IPS-NIHi11 (cell line): ENCODE measurements at places on chromosomes 12 and 14.

GRCh38 chr14:75591987-75592575 is 13.7 kb downstream of the FLVCR2 start:
- no peak for DNase-seq

GRCh38 chr12:102896067-102896466 is 21.0 kb downstream of the PAH start:
- peak; percentile 20 for DNase-seq

DNA sequence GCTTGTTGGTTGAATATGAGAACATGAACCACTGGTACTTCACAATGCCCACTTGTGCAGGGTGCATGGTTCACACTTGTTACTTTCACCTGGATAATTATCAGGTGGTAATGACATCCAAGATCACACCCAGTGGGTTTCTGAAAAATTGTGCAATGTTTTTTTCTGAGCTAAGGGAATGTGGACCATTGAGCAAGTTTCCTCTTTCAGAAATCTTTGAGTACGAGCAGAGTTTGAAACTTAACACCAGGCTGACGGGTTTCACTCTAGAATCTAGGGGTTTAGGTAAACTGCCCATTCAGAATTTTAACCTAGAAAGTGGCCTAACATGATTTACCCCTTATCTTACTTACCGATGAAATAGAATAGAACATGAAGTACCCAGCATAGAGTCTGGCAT is 389.6 kb downstream of the PAWR start:
- no peak for DNase-seq

DNA sequence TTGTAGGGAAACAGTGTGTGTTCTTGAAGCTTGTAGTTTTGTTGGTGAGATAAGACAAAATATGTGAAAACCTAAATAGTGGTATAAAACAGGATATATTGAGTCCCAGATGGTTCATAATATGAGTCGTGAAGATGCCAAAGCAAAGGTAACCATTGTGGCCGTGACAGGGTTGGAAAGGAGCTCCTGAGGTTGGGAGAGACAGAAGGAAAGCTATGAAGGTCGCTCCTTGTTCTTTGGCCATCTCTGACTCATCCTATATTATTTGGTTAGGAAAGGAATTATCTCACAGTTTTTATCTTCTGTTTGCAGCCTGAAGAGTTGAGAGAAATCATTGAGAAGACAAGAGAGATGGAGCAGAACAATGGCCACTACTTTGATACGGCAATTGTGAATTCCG is 27.1 kb downstream of the ATP6V1D start:
- DNase-seq, result no peak

DNA sequence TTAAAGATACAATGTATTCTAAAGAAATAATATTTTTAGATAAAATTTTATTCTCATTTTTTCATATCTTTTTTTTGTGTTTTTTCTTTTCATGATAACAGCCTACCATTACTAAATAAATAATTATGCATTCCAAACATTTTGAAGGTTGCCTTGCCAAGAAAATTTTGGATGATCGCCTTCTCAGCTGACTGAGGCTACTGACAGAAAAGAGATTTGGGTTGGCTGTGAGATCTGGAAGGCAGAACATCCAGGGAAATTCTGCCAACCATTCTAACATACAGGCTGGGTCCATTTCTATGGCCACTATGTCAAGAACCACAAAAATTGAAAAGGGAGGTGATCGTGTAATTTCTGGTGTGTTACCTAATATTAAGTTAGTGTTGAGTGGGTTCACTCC is 48.1 kb downstream of the GALNT8 start:
- no peak for DNase-seq

DNA sequence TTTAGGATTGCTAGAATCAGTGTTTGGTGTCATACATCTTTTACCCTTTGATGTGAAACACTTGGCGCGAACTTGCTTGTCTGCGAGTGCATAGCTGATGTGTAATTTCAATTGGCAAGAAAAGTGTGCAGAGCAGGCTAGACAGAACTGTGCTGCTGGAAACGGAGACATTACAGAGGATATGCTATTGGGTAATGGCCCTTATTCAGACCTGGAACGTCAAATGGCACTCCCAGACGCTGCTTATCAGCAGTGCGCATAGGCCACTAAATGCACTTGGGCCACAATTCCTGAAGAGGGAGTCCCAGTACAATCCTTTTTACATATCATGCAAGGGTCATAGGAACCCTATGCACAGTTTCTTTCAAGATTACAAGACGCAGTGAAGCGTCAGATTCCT is 15.7 kb upstream of the SLC10A1 start:
- no peak for DNase-seq

DNA sequence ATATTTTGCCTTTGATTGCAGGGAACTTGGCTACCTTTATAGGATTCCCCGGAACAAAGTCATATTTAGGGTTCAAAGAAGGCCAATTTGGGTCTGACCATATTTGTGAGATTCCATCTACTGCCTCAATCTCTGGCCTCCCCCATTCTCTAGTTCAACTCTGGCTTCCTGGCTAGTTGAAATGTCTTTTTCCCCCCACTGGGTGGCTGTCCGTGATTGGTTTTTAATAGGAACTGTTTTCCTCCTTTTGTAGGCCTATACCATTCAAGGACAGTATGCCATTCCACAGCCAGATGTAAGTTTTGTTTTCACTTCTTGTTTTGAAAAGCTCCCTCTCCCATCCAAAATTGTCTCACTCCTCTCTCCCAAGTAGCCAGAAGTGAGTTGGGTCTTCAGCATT is 13.8 kb downstream of the PCBP2 start:
- no peak for DNase-seq

- no peak for DNase-seq
Measured at GRCh38 chr12:123067654-123068053, 83.2 kb downstream of the PITPNM2 start.

DNA sequence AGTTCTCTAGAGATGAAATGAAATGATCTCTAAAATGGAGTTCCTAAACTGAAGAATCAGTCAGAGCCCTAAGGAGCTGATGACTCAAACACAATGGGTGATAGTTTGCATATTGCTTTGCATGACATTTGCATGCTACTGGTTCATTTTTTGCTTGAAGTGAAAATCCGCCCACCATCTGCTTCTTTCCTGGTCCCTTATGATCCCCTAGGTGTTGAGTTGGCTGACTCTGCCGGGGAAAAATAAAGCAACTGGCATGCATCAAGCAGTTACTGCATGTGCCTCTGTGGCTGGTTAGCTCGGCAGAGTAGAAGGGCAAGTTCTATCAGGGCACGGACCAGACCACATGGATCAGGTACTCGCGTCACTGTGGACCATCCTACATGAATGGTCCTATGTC is 151.1 kb downstream of the PPM1H start:
- no peak for DNase-seq

DNA sequence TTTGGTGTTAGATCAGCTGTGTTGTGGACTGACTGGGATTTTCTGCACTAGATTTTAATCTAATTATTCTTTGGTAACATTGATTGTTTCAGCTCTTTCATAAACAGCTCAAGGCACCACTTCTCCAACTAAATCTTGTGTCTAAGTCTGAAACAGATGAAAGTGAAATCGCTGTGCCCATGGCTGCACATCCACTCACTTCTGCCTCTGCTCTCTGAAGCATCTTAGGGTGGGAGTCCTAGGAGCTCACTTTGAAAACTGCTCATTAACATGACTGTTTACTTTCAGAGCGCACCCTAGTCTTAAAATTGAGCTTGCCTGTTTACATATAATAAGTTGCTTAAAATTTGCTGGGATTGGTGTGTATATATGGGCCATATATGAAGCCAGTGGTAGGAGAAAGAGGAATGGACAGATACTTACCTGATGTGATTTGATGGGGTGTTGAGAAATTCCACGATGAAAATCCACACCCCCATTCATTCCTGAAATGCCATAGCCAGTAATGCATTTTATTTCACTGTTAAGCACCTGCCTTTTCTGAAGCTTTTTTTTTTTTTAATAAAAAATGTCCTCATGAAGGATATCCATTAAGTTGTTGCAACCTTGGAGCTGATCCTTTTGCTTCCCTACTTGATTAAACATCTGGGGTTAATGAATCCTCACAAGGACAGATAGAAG is 52.8 kb downstream of the PPFIBP1 start:
- DNase-seq, result no peak

DNA sequence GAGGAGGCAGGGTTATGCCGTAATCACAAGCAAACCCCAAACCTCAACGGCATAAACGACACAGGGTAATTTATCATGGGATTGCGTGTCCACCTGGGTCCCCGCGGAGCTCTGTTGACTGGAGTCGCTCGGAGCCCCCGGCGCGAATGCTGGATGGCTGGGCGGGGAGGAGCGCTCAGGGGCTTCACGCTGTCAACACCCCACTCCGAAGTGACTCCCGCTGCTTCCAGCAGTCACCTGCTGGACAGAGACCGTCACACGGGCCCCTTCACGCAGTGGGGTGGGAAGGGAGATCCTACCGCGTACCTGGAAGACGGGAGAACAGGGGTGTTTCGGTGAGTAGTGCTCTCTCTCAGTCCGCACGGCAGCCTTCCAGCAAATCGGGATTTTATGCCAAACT is 4.4 kb upstream of the GALNT9 start:
- no peak for DNase-seq

DNA sequence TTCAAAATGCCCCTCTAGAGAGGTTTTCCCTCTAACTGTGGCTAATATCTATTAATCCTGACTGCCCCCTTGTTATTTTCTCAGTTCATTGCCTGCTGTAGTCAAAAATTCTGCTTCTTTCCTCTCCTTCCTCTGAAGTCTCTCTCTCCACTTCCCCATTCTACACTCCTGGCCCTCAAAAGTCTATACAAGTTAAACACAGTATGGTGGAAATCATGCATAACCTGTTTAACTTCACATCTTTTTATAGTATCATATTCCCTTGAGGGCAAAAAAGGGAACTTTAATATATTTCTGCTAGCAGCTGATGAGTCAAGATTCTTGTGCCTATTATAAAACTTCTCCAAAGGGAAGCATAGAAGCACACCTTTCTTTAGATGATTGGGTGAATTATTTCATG is 16.7 kb downstream of the GRIP1 start:
- no peak for DNase-seq

DNA sequence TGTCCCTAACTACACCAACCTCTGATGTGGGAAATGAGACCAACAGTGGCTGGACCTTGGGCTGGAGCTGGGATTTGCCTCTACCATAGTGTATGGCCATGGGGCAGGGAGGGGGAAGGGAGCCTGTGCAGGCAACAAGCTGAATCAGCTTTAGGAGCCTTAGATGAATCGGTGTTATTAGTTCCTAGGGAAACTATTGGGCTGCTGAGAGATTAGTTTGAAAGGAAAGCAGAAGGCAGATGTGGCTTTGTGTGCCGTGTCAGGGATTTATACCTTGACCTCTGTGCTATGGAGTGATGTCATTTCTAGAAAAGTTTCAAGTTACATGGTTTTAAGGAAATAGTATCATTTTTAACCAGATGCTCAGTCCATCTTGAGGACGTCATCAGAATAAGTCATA is 19.5 kb upstream of the GAS2L3 start:
- no peak for DNase-seq

GRCh38 chr12:32549675-32550079 is 129.4 kb upstream of the DNM1L start:
- DNase-seq, result no peak

- no peak for DNase-seq
Measured at GRCh38 chr12:72679147-72679757, 407.1 kb downstream of the TRHDE start.

DNA sequence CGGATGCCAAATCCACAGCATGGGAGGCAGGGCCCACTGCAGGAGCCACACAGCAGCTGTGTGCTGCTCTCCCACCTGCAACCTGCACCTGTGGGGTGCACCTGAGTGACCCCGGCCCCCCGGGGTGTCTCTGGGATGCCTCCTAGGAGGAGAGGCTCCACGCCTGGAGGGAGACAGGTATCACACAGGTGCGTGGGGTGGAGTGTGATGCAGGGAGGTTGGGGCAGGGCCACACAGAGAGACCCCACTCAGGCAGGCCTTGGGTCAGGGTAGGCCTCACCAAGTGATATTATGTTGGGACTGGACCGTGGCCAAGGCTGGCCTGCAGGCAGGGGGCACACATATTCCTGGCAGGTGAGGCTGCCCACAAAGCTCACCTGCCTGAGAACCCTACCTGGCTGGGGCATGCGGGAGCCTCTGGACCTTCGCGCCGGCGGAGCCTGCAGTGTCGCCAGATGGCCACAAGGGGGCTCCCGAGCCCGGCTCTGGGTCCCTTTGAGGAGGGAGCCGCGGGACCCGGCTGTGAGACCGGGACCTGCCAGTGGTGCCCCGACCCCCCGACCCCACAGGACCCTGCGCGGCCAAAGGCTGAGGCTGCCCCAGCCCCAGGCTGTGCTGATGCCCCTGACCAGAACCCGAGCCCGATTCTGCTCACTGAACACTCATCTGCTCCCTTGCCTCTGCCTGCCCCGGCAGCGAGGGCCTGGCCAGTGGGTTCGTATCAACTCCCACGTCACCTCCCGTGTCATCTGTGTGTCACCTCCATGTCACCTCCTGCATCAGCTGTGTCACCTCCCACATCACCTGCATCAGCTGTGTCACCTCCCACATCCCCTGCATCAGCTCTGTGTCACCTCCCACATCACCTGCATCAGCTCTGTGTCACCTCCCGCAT is 11.4 kb downstream of the TMEM121 start:
- DNase-seq, result peak; percentile 90

GRCh38 chr14:59328454-59328853 is 136.7 kb downstream of the GPR135 start:
- no peak for DNase-seq

DNA sequence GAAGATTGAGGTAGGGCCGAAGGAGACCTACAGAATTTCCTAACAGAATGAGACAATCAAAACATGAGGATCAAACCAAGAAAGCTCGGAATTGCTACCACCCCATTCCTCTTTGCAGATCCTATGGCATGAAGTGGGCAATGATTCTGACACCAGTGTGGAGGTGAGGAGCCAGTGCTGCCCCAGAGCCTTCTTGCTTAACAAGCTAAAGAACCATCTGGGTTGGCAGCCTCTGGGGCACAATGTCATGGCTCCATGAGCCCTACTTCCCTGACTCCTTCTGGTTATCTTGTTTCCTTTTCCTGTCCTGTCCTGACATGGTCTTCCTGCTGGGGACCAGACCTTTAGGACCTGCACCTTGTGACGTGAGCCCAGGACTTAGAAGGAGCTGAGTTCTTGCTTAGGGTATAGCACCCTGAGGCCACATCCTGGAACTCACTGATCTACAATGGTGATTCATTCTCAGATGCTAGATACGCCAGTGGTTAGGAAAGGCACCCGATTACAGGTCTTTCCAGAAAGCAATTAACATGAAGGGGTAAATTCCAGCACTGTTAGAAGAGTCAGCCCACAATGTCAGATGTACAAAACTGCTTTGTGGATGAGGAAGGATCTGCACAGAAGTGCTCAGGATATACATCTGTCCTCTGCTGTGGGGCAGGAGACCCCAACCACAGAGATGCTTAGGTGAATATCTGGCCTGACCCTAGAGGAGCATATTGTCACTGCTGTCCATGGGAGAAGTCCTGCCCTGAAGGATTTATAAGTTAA is 324.2 kb downstream of the ZFP36L1 start:
- no peak for DNase-seq

- DNase-seq, result no peak
Measured at GRCh38 chr12:98464190-98464589, 51.2 kb upstream of the TMPO start.

DNA sequence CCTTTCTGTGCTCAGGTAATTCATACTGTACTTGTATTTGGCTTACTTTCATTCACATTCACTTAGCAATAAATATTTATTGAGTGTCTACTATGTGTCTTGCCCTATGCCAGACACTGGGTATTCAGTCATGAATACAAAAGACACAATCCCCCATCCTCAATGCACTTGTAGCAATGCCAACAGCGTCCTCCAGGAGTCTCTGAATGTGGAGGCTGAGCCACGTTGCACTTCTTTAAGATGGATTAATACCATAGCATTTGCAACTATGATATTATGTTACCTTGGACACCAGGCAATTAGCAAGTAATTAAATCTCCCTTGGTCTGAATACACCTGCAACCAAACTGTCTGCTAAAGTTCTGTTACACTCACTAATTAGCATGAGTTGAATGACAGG is 58.8 kb downstream of the OTX2 start:
- peak; percentile 40 for DNase-seq
